ENCODE measurements at places on chromosomes 6 and 20.

DNA sequence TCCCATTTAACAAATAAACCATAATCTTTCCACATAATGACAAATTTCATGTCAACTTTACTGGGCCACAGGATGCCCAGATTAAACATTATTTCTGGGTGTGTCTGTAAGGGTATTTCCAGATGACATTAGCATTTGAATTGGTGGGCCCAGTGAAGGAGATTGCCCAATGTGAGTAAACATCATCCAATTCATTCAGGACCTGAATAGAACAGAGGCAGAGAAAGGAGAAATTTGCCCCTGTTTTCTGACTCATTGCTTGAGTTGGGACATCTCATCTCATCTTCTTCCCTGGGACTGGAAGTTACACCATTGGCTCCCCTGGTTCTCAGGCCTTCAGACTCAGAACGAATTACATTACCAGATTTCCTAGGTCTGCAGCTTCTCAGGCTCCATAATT, 142.9 kb downstream of the TPBG start:
- no peak for DNase-seq

DNA sequence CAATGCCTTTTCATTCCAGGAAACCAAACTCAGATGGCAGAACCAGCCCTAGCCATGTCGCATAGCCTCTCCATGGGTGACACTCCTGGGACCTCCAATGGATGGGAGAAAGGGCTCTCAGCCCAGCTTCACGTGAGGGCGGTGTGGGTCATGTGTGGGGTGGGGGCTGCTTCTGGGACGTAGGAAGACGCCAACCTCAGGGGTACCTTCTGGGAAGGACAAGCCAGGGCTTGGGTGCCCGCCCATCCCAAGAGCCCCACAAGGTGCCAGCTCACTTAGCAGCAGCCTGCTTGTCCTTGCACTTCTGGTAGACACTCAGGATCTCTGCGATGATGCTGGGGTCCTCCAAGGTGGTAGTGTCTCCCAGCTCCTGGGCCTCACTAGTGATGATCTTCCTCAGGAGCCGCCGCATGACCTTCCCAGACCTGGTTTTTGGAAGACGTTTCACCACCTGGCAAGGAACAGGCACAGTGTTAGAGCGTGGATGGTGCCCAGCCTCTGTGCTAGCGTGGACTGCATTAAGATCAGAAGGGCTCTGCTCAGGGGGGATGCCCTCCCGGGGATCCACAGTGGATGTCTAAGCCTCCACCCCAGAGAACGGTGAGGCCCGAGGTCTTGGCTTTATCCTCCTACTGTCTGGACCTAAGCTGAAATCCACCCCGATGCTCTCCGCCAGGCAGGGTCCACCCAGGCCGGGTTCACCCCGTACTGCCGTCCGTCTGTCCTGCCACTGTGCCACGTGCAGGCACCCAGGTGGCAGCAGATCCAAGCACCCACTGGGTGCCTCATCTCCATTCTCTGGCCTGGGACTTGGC, 15.1 kb upstream of the APMAP start:
- no peak for DNase-seq

DNA sequence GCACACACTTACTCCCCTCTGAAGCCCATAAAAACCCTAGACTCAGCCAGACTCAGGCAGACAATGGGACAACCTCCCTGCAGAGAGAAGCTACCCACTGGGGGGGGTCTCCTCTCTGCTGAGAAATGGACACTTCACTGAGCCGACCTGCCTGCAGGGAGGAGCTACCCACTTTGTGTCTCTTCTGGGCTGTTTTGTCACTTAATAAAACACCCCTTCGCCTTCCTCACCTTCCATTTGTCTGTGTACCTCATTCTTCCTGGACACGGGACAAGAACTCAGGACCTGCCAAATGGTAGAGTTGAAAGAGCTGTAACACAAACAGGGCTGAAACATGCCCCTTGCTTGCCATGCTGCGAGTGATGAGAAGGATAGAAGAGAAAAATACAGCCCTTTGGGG, 151.7 kb upstream of the HDDC2 start:
- no peak for DNase-seq

DNA sequence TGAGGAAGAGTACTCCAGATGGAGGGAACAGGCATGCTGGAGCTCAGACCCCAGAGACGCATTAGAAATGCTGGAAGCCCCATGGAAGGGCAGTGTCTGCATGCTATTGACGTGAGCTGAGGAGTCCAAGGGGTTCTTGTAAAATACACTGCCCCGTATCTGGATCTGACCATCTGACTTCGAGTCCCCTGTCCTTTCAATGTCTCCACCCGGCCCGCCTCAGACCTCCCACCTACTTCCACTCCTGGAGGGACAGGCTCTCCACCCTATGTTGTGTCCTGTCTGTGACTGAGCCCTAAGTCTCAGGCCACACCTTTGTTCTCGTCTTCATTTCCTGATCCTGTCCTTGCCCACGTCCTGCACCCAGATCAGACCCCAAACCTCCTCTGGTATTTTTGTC, 496.3 kb downstream of the CDH26 start:
- DNase-seq, result no peak

DNA sequence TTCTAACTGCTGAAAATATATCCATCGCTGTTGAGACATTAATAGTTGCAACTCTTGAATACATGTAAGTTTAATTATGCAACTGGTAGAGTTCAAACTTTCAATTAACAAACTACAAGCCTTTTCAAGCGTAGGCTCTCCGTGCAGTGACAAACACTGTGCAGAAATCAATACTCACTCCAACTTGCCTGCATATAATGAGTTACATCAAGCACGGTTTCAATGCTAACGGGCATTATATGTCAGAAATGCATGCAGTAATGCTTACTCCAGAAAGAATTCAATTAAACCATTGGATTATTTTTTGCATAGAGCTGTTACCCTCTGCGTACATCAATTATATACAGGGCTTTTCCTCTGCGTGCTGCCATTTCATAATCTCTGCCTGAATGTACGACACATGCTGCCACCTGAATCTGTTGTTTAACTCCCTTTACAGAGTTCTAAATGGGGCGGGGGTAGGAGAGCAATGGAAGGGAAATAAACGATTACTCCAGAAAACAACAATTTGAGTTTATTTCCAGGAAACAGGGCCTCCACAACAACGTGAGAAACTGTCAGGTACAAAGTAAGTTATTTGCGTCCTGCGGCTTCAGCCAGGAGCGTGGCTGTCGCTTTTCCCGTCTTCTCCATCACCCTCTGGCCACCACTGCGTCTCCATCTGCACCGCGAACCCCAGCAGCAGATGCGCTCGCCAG, 1.8 kb downstream of the PTPRK start:
- no peak for DNase-seq

DNA sequence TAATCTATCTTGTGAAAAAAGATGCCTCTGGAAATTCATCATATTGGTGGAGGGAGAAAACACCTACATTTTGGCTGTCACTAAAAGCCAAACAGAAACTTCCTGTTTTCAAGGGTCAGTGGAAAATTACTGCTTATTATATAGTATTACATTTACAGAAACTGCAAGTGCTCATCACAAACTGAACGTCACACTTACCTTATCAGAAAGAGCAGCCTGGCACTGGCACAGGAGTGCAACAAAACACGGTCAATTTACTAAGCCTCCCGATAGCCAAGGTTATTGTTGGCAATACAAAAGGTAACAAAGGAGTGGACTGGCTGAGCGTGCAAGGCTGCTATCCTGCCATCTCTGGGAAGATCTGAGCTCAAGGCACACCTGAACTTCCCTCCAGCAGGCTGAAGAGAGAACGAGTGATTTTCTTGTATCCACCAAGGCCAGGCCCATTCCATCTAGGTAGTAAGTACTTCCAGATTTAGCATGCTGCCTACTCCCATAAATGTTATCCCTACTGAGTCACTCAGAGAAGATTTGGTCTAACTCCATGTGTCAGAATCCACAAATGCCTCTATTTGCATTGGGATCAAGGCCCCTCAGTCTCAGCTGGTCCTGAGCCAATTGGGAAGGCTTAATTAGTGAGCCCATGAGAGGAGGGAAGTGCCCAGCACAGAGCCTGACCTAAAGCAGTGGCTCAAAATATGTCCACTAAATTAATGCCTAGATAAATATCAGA, 399.8 kb downstream of the BTBD9 start:
- no peak for DNase-seq

- DNase-seq, result no peak
Observed at GRCh38 chr6:34610819-34611477, 54.8 kb upstream of the SPDEF start.

GRCh38 chr6:14671261-14671681, 553.7 kb downstream of the CD83 start:
- DNase-seq, result no peak

GRCh38 chr6:142331601-142332000, 29.8 kb downstream of the ADGRG6 start:
- no peak for DNase-seq

DNA sequence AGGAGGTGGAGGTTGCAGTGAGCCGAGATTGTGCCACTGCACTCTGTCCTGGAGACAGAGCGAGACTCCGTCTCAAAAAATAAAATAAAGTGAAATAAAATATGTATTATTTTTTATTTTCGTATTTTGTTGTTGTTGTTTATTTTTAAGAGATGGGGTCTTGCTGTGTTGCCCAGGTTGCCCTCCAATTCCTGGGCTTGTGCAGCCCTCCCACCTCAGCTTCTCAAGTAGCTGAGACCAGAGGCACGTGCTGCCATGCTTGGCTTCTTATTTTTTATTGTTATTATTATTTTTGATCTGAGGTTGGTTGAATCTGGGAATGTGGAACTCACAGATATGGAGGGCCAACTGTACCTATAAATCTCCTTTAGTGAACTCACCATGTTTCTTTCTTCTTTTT, 10.1 kb downstream of the KPNA5 start:
- DNase-seq, result no peak

- DNase-seq, result no peak
Observed at GRCh38 chr20:58019027-58019849, 209.2 kb downstream of the ANKRD60 start.
